ENCODE measurements at places on chromosomes 1 and 21. TPM values are rescaled to one million over a fixed set of nuclear protein-coding genes. Genes with fewer than 3 reads are reported as not detected.

DNA sequence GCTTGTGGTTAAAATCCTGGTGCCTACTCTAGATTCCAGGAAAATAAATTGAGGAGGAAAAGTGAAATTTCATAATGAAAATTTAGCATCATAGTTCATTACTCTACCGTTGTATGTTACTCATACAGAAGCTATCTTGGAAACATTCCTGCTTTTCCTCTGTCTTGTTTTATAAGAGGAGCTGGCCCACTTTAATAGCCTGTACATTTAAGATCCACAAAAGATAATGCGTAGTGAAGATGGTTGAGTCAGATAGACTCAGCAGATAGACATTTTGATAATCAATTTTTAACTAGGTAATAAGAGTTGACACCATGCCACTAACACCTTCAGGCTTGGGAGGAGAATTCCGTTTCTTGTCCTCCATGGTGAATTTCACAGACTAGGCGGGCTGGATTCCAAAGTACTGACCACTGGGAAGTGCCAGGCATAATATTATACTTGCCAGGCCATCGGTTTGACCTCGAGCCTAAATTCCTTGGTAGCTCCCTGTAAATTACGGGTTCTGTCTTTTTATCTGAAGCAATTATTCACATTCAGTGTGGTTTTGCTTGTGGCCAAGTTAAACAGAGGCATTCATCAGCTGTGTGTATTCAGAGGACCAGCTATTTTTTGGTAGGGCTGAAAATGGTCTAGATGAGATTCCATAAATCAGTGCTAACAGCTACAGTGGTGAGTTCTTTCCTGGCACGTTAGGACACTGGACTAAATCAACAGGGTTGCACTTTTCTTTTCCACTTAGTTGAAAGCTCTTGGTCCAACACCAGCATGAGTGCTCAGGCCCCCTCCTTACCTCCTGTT lies 111.9 kb upstream of the KAZN start:
- DNase-seq, result no peak

- no peak for DNase-seq
These were observed 10.6 kb upstream of the GADD45A start for GRCh38 chr1:67674260-67675011.

DNA sequence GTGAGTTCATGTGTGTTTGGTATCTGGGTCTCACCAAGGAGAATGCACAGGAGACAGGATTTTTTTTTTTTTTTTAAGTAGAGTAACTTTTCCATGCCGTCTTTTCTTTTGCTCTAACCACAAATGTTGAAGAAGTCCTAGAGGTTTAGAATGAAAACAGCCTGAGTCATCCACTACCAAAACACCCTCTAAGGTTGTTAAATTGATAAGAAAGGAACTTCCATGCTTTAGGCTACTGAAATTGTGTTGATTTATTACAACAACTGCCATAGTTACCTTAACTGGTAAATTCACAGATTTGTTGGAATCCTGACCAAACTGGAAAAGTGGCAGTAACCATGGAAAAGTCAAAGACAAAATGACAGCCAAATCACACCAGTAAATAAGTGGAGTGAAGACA lies 375.6 kb downstream of the AMY1C start:
- DNase-seq, result no peak

DNA sequence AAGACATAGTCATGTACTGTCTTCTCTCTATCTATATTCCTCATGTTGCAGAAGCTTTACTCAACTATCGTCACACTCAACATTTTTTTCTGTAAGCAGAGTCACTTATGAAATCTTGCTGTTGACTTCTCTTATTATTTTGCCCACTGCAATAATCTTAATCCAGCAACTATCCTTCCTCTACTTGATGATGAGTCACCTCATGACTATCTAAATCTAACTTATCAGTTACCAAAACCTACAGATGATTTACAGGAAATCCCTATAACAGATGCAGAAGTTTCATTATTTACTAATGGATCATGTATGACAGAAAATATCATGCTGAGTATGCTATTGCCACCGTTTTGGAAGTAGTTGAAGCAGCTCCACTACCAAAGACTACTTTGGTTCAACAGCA lies 378.9 kb downstream of the DUSP10 start:
- no peak for DNase-seq

- no peak for DNase-seq
These were observed 8.4 kb downstream of the UBASH3A start for GRCh38 chr21:42411891-42412635.

The CFHR1 gene
- not detected for polyA plus RNA-seq

The NDUFS2 gene
- 88.1 TPM for polyA plus RNA-seq

The CFH gene
- polyA plus RNA-seq, result not detected

The NEXN gene
- polyA plus RNA-seq, result 1.6 TPM

The OR2L13 gene
- 1.7 TPM for polyA plus RNA-seq
